ENCODE measurements at places on chromosomes 12 and 14. TPM values are rescaled to one million over a fixed set of nuclear protein-coding genes. Genes with fewer than 3 reads are reported as not detected.

DNA sequence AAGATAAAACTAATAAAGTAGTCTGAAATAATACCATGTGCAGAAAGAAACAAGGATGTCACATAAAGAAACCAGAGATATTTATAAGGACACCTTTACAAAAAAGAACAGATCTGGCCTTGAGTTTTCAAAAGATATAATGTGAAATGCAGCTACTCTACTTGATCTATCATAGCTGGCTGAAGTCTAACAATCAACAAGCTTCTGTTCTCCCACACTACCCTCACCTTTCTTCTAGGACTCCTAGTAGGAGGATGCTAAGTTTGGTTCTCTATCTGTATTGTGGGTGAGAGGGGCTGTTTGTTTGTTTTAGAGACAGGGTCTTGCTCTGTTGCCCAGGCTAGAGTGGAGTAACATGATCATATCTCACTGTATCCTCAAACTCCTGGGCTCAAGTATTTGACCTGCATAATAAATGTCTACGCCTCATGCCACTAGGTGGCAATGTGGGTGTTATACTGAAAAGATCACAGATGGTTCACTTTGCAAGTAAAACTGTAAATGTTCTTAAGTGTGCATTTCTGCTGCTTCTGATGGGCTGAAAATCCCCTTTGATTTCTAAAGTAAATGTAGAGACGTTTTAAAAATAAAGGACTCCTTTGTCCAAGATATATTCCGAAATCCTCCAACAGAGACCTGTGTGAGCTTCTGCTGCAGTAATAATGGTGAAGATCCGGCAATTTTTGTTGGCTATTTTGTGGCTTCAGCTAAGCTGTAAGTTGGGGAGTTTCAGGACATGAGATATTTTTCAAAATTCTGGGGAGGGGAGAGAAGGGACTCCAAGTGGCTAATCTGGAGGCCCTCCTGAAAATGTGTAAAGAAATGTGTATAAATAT is 269.3 kb downstream of the DAD1 start:
- DNase-seq, result peak; percentile 53

DNA sequence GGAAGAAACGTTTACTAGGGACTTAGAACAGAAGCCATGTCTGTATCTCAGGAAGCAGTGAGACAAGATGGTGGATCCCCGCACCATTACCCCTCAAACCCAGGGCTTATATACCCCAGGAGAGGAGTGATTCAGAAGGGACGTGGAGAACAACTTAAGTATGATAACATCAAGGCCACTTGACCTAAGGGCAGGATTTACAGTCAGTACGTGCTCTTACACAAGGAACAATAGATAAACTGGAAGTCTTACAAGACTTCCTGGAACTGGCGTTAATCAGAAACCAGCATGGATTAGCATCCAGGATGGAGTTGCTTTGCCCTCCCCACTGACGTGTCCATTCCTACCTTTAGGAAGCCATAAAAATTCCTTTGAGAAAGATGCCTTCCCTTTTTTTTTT is 8.6 kb upstream of the ETFBKMT start:
- DNase-seq, result no peak

DNA sequence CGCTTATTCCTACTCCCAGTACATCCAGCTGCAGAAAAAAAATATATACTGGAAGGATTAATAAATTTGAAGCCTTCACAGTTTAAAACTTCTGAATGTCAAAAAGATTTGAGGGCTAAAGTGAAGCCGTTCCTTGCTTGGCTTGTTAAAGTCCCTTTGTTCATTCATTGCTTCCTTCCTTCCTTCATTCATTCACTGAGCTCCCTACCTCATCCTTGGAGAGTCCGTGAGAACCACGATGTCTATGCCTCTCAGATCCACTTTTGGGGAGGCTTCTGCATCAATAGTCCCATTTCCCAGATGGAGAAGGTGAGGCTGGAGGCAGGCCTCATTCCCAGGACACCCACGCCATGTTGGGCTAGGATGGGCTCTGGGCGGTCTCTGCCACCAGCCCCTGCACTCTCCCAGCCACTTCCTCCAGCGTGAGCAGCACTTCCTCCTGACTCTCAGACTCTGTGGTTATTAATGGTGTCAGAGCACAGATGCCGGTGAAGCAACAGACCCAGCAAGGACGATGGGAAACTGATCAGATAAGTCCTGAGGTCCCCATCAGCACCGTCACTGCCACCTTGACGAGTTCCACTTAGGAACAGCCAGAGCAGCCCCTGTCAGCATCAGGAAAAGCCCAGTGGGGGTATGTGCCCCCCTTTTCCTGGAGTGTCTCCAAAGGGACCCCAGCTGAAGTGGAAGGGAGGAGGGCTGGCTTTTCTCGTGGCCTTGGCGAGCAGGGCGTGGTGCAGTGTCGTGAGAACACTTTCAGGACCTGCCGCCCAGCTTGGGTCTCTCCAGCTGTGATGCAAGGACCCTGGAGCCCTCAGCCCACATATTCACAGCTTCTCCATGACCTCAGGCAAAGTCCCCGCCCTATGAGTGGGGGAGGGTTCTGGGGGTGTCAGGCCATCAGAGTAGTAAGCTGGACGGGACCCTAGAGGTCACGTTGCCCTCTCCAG is 21.2 kb downstream of the ASB2 start:
- no peak for DNase-seq

- DNase-seq, result no peak
Measured at GRCh38 chr12:81086342-81086741, 8.5 kb downstream of the ACSS3 start.

GRCh38 chr12:108850854-108851573 is 6.4 kb downstream of the SSH1 start:
- DNase-seq, result peak; percentile 86

DNA sequence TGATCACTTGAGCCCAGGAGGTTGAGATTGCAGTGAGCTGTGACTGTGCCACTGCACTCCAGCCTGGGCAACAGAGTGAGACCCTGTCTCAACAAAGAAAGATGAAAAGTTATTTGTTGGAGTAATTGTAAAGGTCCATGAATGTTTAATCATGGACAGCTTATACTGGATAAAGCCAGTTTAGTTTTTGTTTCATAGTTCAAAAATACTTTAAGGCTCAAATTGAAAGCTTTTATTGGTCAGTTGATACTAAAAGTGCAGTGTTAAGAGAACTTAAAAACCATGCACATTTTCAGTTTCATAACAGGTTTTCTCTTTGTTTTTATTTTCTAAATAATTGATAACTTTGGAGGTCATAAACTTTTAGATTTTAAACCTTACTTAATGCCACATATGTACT is 108.4 kb downstream of the MON2 start:
- DNase-seq, result no peak

DNA sequence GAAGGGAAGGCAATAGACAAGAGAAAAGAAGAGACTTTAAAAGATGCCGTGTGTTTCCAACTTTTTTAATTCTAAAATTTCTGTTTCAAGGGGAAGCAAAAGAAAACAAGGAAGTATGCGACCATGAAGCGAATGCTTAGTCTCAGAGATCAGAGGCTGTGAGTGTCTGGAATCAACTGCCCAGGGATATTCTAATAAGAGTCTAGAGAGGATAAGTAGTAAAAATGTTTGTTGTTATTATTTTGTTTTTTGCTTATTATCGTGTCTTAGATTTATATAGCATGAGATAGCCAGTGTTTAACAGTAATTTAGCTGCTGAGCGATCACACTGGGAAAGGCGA is 421 bp downstream of the FCF1 start:
- DNase-seq, result no peak

GRCh38 chr14:63644741-63645140 is 3.1 kb upstream of the WDR89 start:
- no peak for DNase-seq

DNA sequence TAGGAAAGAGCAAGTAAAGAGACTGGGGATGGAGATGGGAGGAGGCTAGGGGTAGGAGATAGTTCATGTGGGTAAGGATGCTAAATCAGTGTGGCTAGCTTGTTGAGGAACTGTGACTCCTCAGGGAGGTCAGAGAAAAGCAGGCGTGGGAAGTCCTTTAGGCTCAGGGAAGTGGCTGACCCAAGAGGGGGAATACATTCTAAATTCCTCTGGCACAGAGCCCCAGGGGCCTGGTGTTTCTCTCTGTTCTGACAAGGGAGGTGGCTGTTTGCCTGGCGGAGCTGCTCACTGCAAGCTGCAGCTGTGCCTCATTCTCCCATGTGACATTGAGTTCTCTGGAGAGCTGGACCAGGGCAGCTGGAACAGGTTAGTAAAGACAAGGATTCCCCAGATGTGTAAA is 152.2 kb upstream of the SLC38A2 start:
- DNase-seq, result peak; percentile 71

DNA sequence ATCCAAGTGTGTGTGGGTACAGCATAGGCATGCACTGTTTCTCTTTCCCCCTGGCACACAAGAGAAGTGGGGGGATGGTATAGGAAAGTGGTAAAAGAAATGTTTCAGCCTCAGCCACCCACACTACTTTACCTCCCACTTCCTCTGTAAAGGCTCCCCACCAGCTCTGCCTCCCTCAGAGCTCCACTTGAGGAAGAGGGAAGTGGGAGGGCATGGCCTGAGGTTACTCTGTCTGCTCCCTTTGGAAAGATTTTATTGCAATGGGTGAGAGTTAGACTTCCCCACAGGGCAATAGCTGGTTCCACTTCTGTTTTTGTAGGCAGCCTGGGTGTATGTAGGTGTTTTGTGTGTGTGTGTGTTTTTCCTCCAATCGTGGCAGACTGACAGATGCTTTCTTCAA is 145.3 kb downstream of the SSPN start:
- no peak for DNase-seq

- DNase-seq, result no peak
Measured at GRCh38 chr14:32121536-32121935, 44.4 kb downstream of the ARHGAP5 start.

GRCh38 chr14:56579345-56580220 is at the start of gene TMEM260:
Gene TMEM260, plus strand, starts transcription at chr14:56579798. Its CDS starts 117 bp downstream, at chr14:56579915.
- DNase-seq, result peak; percentile 88

DNA sequence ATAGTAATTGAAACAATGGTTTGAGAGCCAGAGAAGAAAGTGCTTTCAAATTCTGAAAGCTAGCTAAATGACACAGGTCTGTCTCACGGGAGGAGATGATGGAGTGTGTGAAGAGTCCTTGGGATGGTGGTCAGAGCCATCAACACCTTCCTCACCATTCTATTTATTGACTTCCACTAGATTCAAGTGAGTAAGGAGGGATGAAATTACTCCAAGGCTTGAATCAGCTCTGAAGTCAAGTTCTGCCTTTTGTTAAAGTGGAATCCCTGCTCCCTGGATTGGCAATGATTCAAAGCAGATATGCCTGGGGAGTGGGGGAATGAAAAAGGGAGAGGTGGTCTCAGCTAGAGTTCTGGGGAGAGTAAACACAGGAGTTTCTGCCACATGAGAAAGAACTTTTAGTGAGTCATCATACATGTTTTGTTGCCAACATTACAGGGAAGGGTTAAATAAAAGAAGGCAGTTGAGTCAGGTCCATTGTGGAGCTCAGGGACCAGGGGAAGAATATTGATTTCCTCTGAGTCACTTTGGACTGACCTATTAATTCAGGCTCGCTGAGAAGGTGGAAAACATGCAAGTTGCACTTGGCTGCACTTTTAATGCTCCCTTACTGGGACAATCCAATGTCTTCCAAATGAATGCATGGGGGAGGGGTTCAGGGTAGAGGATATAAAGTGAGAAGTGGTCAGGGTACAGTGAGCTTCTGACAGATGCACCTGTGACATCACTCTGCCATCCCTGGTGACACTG is 142.7 kb downstream of the TBX5 start:
- DNase-seq, result no peak

GRCh38 chr12:88383405-88383804 is 196.9 kb downstream of the KITLG start:
- no peak for DNase-seq

GRCh38 chr12:105253866-105254513 is 18.0 kb upstream of the APPL2 start:
- DNase-seq, result peak; percentile 80

The AKAP5 gene
- total RNA-seq, result 0.22 TPM

The SOAT2 gene
- total RNA-seq, result not detected

The NFE2 gene
- total RNA-seq, result not detected

The GARIN6 gene
- not detected for total RNA-seq

The DCN gene
- not detected for total RNA-seq

The ADAMTS20 gene
- total RNA-seq, result not detected

The ENTPD5 gene
- total RNA-seq, result 6.3 TPM

The ATP6V1D gene
- total RNA-seq, result 59.5 TPM

The FBLN5 gene
- 0.87 TPM for total RNA-seq

The LRRC43 gene
- total RNA-seq, result 0.44 TPM

The BCL11B gene
- under 0.01 TPM for total RNA-seq

The GALNT16 gene
- total RNA-seq, result under 0.01 TPM

Data from lung microvascular endothelial cell (primary cell).